ENCODE measurements at places on chromosomes 7 and 10.
A peak's percentile ranks its signal among the peaks of the same experiment; 100 is the strongest.

DNA sequence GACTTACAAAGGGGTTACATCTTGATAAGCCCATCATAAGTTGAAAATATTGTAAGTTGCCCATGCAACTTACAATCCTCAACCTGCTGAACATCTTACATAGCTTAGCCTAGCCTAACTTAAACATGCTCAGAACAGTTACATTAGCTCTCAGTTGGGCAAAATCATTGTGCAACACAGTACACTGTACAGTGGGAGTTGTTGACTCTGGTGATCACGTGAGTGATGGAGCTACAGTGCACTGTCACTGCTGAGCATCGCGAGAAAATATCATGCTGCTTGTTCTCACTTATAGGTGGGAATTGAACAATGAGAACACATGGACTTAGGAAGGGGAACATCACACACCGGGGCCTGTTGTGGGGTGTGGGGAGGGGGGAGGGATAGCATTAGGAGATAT, 214.9 kb upstream of the ZMIZ1 start:
- DNase-seq, result no peak

GRCh38 chr7:27241189-27242056, 1.2 kb upstream of the EVX1 start:
- DNase-seq, result no peak

- no peak for DNase-seq
These were observed 240.0 kb upstream of the RHOBTB1 start for GRCh38 chr10:61183967-61184366.

DNA sequence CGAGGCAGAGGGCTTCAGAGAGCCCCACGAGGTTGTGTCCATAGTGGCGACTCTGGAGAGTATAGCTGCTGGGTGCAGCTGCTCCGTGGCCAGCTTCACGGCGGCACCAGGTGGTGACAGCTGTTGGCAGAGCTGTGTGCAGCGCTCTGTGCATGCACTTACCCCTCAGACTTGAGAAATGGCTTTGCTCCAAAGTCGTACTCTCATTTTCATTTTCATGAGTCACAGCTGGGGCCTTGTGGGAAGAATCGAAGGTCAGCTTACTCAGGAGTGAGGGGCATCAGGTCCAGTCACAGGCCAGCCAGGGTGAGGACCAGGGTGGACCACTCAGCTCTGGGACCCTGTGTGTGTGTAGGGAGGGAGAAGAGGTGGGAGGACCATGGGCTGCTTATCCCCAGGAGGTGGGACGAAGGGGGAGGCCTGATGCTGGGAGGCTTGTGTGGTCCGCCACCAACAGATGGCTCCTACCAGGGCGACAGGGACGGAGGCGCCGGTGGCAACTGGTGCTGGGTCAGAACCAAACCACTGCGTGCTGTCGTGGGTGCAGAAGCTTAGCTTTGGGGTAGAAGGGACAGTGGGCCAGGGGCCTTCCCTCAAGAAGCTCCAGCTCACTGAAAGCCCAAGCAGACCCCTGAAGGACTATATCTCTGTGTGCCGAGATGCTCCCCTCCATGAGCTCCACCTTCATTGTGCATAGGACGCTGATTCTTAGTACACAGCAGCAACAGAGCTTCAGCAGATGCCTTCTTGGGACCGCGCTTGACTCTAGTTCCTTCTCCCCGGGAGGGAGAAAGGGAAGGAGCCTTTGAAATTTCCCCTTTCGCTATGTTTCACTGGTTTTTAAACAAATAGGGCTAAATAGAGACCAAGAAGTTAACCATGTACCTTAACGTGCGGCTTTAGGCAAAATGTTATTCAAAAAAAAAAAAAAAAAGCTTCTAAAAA, 225.0 kb downstream of the CELF2 start:
- peak; percentile 68 for DNase-seq

GRCh38 chr10:35058134-35058533, 32.0 kb downstream of the CUL2 start:
- DNase-seq, result no peak

DNA sequence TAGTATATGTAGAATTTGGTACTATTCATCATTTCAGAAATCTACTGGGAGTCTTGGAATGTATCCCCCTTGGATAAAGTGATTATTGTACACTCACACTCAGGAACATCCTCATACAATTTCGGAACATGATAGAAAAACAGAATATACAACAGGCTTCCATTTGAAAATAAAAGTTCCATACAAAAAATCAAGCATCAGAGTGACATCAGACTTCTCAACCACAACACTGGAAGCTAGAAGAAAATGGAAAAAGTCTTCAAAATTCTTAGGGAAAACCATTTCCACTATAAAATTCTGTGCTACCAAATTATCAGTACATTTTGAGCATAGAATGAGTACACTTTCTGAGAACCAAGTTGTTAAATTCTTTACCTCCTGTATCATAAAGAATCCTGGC, 8.8 kb downstream of the LYZL1 start:
- DNase-seq, result no peak

- no peak for DNase-seq
These were observed 5.3 kb upstream of the ARPC1A start for GRCh38 chr7:99320371-99320770.

DNA sequence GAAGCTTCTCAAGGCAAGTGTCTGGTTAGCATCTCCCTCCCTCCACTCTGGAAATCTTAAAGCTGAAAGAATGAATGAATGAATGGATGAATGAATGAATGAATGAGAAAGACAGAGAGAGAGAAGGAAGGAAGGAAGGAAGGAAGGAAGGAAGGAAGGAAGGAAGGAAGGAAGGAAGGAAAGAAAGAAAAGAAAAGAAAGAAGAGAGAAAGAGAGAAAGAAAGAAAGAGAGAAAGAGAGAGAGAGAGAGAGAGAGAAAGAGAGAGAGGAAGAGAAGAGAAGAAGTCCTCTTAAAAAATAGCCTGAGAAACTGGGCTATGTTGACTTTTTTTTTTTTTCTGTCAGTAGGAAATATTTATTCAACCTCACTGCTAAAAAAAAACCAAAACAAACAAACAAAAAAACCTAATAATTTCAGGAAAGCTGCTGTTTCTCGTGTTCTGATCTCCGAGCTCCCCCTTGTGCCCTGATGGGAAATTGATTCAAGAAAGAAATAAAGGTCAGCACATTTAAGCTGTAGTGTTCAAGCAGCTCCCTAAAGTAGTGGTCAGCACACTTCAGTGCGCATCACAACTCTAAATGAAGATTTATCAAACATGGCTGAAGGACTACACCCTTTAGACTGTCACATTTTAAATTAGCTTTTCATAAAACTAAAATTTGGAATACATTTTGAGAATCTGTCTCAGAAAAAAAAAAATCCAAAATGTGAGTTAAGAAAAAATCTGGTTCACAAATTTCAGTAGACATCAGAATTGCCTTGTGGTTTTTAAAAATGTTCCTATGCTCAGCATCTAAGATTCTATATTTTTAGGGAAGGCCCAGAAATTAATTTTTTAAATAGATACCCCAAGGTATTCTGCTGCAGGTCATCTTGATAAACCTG, 154.3 kb downstream of the ELAPOR2 start:
- DNase-seq, result no peak

DNA sequence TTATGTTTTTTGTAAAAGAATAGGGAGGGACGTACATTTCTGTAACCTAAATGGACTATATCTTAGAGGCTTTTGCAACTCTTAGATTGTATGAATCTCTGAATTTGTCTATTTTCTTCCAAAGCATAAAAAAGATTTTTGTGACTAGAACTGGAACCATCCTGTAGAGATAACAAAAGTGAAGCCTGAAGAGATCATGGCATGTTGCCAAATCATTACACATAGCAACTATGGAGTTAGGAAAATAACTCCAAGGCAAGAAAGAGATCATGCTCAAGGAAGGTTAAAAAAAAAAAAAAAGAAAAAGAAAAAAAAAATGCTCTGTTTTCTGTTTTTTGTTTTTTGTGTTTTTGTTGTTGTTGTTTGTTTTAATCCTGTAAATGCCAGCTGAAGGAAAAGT, 567.7 kb upstream of the ZWINT start:
- no peak for DNase-seq

GRCh38 chr7:111750228-111750627, 187.9 kb upstream of the IMMP2L start:
- no peak for DNase-seq

GRCh38 chr7:7109934-7110333, 72.4 kb upstream of the C1GALT1 start:
- DNase-seq, result no peak

GRCh38 chr7:114087653-114088469, 169.1 kb upstream of the PPP1R3A start:
- DNase-seq, result peak; percentile 48

GRCh38 chr7:85655252-85655651, 468.4 kb upstream of the SEMA3D start:
- DNase-seq, result no peak

DNA sequence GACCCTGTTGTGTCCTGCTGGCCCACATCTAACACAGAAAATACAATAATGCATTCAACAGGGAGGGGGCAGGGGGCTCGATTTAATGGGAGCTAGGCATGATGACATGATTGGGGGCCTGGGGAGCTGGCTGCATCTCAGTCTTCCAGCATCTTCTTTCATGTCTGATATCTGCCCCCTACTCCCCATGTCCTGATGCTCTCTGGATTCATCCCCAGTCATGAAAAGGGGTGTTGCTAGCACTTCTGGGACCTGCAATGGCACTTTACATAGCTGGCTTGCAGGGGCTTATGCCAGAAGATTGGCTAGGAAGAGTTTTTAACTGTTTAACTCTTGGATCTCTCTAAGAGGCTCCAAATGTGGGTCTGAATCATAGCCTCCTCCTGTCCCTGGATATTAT, 94.9 kb downstream of the AOAH start:
- DNase-seq, result no peak

GRCh38 chr10:26335574-26336093, 102.5 kb upstream of the APBB1IP start:
- DNase-seq, result no peak

DNA sequence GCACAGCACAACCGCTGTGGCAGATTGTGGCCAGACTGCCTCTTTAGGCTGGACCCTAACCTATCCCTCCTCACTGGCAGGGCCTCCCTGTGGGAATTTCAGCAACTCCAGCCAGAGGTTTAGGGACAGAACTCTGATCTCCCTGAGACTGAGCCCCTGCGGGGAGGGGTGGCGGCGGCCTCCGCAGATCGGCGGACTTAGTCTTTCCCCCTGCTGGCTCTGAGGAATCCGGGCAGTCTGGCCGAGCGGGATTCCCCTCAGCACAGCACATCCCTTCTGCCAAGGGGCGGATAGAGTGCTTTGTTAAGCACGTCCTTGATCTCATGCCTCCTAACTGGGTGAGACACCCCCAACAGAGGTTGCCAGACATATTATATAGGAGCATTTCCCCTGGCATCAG, 224.2 kb upstream of the NPY start:
- DNase-seq, result no peak

DNA sequence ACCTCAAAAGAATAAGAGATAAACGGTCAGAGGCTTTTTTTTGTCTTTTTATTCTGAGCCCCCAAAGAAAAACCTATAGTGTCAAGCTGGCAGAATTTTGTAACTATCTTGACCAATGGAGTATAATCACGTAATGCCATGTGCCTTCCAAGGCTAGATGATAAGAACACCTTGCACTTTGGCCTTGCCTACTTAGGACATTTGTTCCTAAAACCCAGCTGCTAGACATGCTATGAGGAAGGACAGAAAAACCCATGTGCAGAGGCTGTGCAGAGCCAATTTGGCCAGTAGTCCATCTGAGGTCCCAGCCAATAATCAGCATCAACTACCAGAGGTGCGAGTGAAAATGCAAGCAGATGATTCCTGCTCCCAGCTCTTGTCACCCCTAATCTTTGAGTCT, 69.9 kb downstream of the EPDR1 start:
- no peak for DNase-seq

GRCh38 chr10:26890956-26891355, 30.2 kb upstream of the ABI1 start:
- DNase-seq, result peak; percentile 56

- DNase-seq, result no peak
These were observed 1335.9 kb upstream of the SORCS1 start for GRCh38 chr10:108500396-108500795.

DNA sequence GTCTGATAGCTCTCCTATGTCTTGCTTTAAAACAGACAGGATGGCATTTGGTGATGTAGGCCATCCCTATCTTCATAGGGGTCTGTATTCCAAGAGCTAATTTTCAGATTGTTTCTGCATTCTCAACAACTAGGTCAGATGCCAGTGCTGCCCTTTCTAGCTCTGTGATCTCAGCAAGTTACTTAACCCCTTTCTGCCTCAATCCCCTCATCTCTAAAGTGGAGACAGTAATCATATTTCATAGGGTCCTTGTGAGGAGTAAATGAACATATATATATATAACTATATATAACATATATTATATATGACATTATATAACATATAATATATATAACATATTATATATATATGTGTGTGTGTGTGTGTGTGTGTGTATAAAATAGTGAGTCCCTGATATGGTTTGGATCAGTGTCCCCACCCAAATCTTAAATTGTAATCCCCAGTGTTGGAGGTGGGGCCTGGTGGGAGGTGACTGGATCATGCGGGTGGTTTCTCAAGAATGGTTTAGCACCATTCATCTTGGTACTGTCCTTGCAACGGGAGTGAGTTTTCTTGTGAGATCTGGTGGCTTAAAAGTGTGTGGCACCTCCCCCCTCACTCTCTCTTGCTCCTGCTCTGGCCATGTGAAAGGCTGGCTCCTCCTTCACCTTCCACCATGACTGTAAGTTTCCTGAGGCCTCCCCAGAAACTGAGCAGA, 45.2 kb downstream of the HIPK2 start:
- DNase-seq, result no peak

DNA sequence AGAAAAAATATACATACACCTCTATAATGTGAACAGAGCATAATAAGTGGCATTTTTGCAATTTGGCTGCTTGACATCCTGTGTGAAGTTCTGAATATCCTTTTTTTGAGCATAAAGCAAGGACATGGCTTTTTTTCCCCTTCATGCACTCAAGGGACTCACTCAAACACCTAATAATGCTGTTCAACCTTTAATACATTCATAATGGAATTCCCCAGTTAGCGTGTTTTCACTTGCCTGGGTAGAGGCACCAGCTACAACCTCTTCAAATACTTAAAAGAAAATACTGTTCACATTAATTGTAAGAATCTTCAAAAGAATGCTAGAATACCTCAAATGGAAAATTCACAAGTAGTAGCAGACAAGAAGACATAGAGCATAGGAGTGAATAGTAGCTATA, 316.8 kb downstream of the PCDH15 start:
- no peak for DNase-seq

DNA sequence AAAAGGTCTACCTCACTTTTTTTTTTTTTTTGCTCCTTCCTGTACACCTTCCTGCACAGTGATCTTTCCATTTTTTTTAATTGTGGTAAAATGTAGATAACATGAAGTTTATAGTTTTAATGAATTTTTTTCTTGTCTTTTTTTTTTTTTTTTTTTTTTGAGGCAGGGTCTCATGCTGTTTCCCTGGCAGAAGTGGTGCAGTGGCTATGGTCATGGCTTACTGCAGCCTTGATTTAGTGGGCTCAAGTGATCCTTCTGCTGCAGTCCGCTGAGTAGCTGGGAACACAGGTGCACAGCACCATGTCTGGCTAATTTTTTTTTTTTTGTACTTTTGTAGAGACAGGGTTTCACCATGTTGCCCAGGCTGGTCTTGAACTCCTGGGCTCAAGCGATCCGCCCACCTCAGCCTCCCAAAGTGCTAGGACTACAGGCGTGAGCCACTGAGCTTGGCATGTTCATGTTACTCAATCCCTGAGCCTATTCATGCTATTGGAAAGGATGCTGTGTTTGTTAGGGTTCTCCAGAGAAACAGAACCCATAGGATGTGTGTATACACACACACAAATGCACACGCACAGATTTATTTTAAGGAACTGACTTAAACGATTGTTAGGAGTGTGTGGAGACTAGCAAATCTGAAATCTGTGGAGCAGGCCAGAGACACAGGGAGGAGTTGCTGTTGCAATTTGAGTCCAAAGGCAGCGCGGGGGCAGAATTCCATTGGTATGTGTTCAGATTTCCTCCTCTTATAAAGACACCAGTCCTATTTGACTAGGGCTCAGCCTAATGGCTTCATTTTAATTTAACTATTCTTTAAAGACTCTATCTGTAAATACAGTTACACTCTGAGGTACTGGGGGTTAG, 29.1 kb downstream of the GALNT11 start:
- peak; percentile 33 for DNase-seq

Measured in left hindlimb (tissue), 1 donor.